NCI-H510A (cell line): ENCODE measurements at places on chromosomes 5 and 9.

- no peak for DNase-seq
Observed at GRCh38 chr5:14744296-14745187, 80.0 kb downstream of the OTULIN start.

- no peak for DNase-seq
Observed at GRCh38 chr9:92709240-92709639, 39.3 kb upstream of the IPPK start.

- DNase-seq, result no peak
Observed at GRCh38 chr9:107489144-107489673, 360 bp downstream of the KLF4 start.

DNA sequence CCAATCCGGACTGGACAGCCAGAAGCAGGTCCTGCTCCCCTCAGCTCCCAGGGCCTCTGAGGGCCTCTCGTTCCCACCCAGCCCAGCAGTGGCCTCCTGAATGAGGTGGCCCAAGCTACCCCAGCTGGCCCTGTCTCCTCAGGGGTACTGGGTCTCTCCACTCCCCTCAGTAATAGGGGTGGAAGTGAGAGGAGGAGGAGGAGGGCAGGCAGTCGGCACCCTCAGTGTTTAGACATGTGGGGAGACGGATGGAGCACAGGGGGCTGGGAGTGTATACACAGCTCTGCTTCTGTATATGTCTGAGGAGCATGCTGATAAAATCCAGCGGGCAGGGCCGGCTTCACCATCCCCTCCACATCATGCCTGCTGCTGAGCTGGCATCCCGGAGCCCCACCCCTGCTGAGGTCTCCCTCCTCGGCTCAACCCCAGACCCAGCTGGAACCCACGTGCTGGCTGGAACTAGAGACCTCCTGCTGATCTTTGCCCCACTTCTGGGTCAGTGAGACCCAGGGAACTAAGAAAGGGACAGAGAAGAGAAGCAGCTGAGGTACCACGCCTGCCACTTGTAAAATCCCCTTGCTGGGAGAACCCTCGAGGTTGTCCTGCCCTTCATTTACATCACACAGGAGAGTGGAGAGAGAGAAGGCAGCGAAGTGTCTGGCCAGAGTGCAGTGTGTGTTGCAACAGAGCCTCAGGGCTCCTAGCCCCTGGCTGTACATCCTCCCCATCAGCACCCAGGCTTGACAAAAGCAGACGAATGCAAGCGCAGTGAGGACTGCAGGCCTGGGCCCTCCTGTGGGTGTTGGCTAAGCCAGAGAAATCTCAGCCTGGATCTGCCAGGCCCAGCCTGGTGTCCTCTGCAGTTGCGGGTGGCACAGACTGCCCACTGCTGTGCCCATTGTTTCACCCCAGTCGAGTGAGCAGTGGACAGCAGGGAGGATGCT lies 77.5 kb downstream of the PSD2 start:
- DNase-seq, result no peak

DNA sequence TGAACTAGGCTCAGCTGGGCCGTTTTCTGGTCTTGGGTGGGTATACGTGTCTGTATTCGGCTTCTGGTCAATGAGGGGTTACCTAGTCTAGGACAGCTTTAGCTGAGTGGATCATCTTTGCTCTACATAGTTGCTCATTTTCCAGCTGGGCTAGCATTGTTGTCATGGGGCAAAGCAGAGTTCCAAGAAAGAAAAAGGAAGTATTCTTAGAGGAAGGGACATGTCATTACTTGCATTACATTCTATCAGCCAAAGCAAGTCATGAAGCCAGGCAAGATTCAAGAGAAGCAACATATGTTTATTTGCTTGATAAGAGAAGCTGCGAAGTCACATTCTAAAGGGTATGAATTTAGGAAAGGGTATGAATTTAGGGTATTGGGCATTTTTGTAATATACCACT lies 396.5 kb downstream of the ZNF608 start:
- DNase-seq, result no peak
